ENCODE measurements at places on chromosomes 1 and 21.
A peak's percentile ranks its signal among the peaks of the same experiment; 100 is the strongest.

GRCh38 chr1:206578068-206578977, 33.9 kb downstream of the EIF2D start:
- no peak for DNase-seq

- DNase-seq = no peak
These were observed 1594.3 kb downstream of the PLA2G4A start for GRCh38 chr1:188423073-188423472.

GRCh38 chr1:33137800-33138199, 44.0 kb downstream of the TRIM62 start:
- DNase-seq = peak; percentile 7

DNA sequence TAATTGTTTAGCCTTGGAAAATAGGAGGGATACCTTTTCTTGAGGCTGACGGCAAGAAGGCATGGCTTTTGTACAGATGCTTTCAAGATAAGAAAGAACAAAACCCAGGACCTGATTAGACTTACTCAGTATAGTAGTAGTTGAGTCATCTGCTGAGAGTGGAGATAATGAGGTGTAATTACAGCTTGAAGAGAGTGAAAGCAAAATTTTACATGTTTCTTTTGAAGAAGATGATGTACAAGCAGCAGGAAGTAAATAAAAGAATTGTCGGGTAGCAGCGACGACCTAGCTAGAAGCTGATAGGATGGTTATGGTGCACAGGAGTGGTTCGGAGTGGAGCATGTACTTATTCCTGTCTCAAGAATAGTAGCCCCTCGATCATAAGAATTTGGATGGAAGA, 6.6 kb downstream of the ANGPTL1 start:
- no peak for DNase-seq
